Glutamatergic neuron (in vitro differentiated cells): ENCODE measurements at places on chromosomes 3 and 15. TPM values are rescaled to one million over a fixed set of nuclear protein-coding genes. Genes with fewer than 3 reads are reported as not detected.

DNA sequence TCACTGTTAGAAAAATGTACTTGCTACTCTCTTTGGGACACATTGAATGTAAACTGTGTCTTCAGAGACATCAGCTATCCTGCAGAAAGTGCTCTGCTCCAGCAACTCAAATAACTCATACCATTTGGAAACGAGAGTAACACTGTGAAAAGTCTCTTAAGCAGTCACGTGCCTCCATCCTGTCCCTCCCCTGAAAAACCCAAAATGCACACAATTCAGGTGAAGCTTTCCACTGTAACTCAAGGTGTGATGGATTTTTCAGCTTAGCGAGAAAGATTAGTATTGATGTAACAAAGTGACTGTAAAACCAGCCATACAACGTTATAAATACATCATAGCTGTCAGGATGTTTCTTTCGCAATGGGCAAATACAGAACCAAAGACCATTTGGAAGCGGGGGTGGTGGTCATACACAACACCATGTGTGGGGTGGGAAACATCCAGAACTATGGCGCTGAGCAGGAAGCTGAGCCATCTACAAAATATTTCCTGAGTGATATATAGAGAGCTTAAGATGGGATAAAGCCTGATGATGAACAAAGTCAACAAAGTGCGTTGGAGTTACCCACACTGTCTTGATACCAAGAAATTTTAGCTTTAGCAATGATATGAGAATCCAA, 332.3 kb downstream of the FOXP1 start:
- H3K4me1 ChIP-seq, result peaks cover 17% of the 10 kb centered on the region
- no peak overlapping the region for H3K27ac ChIP-seq
- DNase-seq, result no peak
- no peak overlapping the region for H3K4me3 ChIP-seq
- H3K36me3 ChIP-seq, result no peaks in the 10 kb centered on the region

- no peak overlapping the region for H3K27ac ChIP-seq
- peaks cover 28% of the 10 kb centered on the region for H3K4me1 ChIP-seq
- DNase-seq, result no peak
- H3K4me3 ChIP-seq, result no peak overlapping the region
- H3K36me3 ChIP-seq, result no peaks in the 10 kb centered on the region
Observed at GRCh38 chr3:24165603-24165982, 220.5 kb downstream of the NR1D2 start.

DNA sequence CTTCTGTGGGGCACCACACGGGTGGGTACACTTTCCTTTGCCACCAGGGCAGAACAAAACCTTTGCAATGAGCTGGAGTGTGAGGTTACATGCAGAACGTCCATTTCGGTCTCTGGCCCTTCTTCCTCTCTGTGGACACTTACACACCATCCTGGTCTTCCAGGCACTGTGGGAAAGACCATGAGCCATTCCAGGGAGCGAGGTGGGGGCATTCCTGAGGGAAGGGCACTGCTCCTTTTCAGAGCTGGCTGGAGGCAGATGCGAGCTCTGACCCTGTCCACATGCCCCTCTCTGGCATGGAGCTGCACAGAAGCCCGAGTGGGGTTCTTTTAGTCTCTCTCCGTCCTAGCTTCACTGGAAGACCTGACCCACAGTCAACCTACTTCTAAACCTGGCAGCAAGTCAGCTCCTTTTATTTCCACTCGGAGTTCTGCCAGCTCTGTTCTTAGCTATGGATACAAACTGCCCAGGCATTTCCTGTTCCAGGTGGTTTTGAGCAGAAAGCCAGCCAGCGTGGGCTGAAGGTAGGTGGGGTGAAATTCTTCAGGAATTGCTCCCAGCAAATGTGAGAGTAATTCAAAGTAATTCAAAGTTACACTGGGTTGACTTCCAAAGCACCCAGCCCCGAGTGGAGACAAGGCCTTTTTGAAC, 281.4 kb downstream of the ADAMTS17 start:
- no peak for DNase-seq
- H3K4me1 ChIP-seq, result no peaks in the 10 kb centered on the region
- peaks cover 2% of the 10 kb centered on the region for H3K27me3 ChIP-seq
- H3K36me3 ChIP-seq, result no peaks in the 10 kb centered on the region

- no peak for DNase-seq
- H3K27ac ChIP-seq, result no peak overlapping the region
- no peaks in the 10 kb centered on the region for H3K27me3 ChIP-seq
- H3K4me1 ChIP-seq, result peaks cover 2% of the 10 kb centered on the region
Observed at GRCh38 chr3:55118451-55118850, 190.6 kb upstream of the LRTM1 start.

The GPR149 gene
- total RNA-seq, result 0.25 TPM
